ENCODE measurements at places on chromosomes 11 and 22.

DNA sequence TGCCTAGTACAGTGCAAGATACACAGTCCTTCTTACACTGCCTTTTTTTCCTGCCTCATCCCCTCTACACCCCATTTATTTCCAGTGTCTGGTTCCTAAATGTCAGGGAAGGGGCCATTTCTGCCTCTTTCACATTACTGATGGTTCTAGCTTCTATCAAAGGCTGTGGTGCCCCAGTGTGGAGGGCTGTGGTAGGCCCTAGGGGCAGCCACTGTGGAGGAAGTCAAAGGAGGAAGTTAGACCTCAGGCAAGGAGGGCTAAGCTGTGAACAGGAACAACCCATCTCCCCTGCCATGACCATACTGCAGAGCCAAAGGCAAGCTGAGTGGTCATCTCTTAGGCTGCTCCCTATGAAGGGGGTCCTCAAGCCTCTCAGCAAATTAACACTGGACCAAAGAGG, 81.9 kb upstream of the CRTAM start:
- DNase-seq: peak; percentile 14

DNA sequence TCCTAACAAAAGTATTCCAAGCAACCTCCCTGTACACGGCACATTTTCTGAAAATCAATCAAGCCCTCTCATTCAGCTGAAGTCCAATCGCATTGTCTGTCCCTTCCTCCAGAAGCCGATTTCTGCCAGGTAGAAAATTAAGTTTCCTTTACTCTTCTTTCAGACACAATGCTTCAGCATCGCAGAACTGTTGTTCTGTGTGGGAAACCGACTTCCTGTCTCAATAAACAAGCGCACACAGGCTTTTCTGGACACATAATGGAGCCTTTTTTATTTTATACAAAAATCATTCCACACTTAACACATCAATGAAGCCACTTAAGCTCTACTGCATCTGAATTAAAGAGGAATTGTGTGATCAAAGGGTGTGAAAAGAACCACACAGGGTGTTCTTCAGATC, 75.6 kb downstream of the BLID start:
- DNase-seq: no peak

- no peak for DNase-seq
Observed at GRCh38 chr22:25347752-25348102, 128.3 kb downstream of the CRYBB2 start.

DNA sequence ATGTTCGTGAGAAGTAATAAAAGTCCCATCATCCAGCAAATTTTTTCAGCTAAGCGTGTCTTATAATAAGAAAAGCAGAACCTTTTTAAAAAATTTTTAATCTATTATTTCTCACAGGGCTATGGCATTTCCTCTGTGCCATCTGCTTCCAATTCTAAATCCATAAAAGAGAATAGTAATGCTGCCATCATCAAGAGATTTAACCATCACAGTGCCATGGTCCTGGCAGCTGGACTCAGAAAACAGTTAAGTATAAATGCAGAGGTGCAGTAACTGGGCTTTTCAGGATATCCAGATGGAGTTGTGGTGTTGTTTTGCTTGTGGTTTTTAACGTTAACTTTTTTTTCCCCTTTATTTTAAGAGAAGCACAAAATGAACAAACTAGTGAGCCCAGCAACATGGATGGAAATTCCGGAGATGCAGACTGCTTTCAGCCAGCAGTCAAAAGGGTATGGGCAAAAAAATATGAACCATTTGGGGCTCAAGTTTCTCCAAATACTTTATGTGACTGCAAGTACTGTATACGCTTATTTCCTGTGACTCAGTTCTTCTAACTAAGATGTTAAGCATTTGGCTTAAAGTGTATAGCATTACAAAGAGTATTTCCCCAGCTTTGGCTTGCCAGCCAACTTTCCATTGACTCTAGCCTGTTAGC, 25.2 kb downstream of the GTF2H1 start:
- DNase-seq: no peak

- DNase-seq: no peak
Observed at GRCh38 chr11:48081151-48082010, 101.0 kb downstream of the PTPRJ start.

DNA sequence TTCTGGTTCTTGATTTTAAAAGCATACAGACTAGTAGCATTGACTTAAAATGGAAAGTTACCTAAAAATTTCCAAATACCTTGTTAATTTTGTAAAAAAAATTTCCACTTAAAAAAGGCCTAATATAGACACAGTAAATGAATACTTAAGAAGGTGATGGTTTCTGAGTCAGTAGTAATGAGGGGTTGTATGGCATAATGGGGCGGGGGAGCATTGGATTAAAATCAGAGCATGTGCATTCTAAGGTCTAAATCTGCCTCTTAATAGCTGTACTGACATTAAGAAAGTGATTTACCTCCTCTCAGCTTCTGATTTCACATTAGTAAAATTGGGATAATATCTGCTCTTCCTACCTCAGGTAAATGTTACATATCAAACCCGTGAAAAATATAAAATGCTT, 446.5 kb downstream of the AASDHPPT start:
- DNase-seq: no peak

DNA sequence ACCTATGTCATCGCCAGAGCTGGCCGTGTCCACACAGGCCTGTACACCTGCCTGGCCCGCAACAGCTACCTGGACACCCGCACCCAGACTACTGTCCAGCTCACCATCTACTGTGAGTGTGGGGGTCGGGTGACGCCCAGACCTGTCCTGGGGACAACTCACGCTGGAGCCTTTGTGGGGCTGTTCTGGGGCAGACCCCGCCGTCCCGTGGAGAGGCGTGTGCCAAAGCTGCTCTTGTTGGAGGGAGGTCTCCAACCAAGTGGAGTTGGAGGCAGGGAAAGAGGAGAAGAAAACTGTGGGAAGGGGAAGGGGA, 4.3 kb downstream of the VSIG10L2 start:
- DNase-seq: no peak

DNA sequence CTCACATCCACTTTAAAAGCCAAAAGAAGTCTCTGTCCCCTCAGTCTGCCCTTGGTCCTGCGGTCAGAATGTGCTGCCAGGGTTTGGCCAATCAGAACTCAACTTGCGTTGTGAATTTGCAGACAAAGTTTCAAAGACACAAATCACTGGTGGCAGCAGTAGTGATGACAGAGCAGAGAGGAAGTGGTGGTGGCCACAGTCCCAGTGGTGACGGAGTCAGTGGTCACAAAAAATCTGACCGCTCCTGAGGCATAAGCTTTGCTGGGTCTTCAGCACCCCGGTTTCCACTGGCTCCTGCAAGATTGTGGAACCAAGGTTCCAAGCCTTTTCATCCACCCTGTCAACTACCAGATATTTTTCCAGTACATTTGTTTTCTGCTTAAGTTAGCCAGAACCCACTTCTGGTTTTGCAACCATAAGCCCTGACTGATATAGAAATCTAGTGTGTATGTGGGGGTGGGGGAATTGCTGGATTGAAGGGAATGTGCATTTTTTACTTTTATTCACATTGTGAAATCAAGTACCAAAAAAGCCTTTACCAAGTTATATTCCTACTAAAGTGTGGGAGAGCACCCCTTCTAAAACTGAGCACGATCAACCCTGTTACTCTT, 112.3 kb downstream of the TMPRSS5 start:
- no peak for DNase-seq

DNA sequence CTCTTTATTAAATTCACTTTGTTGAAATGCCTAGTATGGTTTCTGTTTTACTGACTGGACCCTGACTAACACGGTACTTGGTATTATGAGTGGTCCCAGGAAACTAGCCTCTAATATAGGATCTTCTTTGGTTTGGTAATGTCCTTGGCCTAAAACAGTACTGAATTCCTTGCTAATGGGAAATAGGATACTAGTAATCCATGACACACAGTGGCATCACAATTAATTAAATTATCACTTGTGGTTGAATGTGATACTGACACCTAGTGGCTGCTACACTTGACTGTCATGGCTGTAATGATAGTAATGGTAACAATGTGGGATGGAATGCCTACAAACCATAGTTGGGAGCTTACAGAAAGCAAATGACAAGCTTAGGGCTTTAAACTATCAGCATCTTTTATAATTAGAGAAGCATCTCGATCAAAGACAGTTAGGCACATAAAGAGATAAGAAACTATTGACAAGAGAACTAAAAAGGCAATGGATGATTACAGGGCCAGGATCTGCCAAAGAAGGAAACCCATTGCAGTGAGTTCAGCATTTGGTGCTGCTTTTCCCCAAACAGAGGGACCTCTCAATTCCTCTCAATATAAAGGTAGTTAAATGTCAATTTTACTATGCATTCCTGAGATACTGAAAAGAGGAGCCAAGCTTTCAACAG, 8.6 kb downstream of the DNHD1 start:
- DNase-seq: no peak

DNA sequence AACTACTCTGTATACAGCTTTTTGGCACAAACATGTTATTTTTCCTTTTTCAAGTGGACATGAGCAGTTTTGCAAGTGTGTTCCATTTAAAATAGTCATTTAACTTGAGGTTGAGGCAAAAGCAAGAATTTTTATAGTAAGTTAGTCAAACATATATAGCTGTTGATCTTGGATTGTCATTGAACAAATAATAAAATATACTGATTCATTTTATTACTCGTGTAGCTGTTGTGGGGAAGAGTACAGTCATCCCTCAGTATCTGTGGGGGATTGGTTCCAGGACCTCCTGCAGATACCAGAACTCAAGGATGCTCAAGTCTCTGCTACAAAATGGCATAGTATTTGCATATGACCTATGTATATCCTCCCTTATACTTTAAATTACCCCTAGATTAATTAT, 45.3 kb downstream of the EXT2 start:
- DNase-seq: no peak

- DNase-seq: no peak
Observed at GRCh38 chr11:116989184-116989583, 109.0 kb downstream of the SIK3 start.

GRCh38 chr11:113400631-113401230, 13.2 kb downstream of the ANKK1 start:
- no peak for DNase-seq
